LNCaP clone FGC (cell line): ENCODE measurements at places on chromosomes 11 and 22.

DNA sequence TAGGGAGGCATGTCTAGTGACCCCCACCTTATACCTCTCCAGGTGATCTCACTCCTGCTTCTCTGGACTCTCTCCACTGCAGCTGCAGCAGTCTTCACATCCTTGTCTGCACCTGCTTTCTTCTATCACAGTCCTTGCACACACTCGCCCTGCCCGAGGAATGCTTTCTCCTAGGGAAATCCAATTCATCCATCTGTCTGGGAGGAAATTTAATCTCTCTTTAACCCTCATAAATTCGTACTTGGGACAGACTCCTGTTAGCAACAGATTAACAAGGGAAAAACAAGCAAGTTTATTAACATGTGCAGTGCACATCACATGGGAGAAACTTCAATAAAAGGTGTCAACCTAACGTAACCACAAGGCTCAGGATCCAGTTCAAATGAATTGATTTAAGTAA is 11.3 kb upstream of the RCN1 start:
- DNase-seq: no peak

- no peak for DNase-seq
Measured at GRCh38 chr11:60307507-60308195, 19.4 kb upstream of the MS4A6E start.

DNA sequence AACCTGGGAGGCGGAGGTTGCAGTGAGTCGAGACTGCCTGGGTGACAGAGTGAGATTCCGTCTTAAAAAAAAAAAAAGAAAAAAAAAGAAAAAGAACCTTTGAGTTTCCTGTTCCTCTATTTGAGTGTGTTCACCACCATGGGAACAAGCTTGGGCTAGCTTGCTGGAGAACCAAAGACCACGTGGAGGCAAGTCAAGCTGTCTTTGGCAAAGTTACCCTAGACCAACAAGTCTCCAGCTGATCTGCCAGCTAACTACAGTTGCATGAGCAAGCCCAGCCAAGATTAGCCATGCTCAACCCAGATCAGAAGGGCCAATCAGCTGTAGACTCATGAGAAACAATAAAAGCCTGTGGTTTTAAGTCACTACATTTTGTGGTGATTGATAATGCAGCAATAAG is 29.7 kb downstream of the SLN start:
- DNase-seq: no peak

DNA sequence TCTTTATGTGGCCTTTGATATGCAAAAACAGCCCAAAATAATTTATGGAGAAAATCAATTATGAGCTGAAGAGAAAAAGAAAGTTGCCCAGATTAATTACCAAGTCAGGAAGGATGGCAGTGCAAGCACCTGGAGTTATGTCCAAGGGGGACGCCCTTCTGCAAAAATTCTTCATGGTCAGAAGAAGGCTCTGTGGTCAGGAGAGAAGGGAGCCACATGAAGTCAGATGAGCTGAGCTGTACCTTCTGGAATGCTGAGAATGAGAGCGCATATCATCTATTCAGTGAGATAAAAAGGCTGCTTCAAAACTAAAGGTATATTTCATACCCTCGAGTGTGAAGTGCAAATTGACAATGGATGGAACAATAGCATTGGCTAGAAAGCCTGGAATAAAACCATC is 607.4 kb downstream of the NTM start:
- DNase-seq: no peak

- DNase-seq: no peak
Measured at GRCh38 chr11:92558323-92558722, 333.7 kb downstream of the FAT3 start.

- no peak for DNase-seq
Measured at GRCh38 chr11:67006029-67006884, 16.7 kb upstream of the SYT12 start.
